ENCODE measurements at places on chromosomes 13 and 19. TPM values are rescaled to one million over a fixed set of nuclear protein-coding genes. Genes with fewer than 3 reads are reported as not detected.
A peak's percentile ranks its signal among the peaks of the same experiment; 100 is the strongest.

Gene ZNF578
- 2.3 TPM for polyA plus RNA-seq

Gene PABPC3
- 0.27 TPM for polyA plus RNA-seq

Gene ZNF547
- 2.7 TPM for polyA plus RNA-seq

Gene ANKLE1
- polyA plus RNA-seq = 0.29 TPM

Gene TNFSF9
- 0.40 TPM for polyA plus RNA-seq

Gene SELENOV
- polyA plus RNA-seq = not detected

Gene ZNF583
- polyA plus RNA-seq = 4.3 TPM

Gene SHANK1
- 2.3 TPM for polyA plus RNA-seq

DNA sequence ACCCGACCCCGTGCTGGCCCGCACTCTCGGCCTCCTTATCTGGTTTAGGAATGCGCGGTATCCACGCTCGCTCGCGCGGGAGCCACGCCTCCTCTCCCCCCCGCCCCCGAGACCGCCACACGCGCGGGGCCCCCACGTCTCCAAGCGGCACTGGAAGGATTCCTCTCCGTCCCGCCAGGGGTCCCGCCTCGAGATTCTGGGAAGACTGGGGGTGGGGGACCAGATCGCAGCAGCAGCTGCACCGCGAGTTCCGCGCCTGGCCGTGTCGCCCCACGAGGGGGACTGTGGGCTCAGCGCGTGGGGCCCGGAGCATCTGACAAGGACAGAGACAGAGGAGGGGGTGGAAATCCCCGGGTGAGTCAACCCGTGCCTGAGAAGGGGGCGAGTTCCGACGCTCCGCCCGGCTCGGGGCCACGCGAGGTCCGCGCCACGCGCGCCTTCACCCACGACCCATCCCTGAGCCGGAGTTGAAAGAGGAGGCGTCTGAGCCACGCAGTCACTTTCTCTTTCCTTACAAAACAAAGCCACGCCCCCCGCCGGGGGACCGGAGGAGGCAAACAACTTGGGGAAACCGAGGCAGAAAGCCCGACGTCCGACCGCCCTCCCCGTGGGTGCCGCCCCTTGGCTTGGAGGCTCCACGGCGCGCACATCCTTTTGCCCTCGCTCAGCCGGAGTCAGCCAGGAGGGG lies 814 bp downstream of the S1PR2 start:
- peak; percentile 66 for DNase-seq

DNA sequence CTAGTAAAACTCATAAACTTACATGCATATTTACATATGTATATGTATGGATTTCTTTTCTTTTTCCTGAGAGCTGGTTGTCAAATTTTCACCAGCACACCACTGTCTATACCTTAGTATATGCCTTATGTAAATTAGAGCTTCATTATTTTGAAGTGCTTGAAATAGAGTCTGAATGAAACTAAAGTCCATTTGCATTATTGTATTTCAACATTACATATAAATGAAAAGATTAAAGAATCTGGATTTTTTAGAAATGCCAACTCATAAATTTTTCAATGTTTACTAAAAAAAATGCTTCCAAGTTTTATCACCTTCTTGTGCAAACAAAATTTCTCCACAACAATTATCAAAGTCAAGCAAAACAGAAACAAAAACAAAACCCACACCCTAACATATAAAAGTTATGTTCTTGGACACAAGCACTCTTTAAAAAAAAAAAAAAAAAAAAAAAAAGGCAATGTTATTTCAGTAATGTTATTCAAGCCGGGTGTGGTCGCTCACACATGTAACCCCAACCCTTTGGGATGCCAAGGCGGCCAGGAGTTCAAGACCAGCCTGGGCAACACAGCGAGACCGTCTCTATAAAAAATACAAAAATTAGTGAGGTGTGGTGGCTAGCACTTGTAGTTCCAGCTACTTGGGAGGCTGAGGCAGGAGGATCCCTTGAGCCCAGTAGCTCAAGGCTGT lies 18.3 kb downstream of the MED26 start:
- no peak for DNase-seq

DNA sequence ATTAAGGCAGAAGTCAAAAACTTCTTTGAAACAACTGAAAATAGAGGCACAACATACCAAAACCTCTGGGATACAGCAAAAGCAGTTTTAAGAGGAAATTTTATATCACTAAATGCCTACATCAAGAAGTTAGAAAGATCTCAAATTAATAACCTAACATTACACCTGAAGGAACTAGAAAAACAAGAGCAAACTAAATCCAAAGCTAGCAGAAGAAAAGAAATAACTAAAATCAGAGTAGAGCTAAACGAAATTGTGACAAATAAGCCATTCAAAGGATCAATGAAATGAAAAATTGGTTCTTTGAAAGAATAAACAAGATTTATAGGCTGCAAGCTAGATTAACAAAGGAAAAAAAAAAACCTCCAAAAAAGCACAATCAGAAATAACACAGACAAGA lies 2.5 kb upstream of the GPR42 start:
- no peak for DNase-seq

- no peak for DNase-seq
These were observed 25.0 kb downstream of the HNRNPM start for GRCh38 chr19:8469613-8470368.

GRCh38 chr19:36775768-36776167 lies 3.2 kb upstream of the ZNF850 start:
- DNase-seq = no peak

- DNase-seq = peak; percentile 79
These were observed 1.4 kb downstream of the PARP4 start for GRCh38 chr13:24511019-24511815.

DNA sequence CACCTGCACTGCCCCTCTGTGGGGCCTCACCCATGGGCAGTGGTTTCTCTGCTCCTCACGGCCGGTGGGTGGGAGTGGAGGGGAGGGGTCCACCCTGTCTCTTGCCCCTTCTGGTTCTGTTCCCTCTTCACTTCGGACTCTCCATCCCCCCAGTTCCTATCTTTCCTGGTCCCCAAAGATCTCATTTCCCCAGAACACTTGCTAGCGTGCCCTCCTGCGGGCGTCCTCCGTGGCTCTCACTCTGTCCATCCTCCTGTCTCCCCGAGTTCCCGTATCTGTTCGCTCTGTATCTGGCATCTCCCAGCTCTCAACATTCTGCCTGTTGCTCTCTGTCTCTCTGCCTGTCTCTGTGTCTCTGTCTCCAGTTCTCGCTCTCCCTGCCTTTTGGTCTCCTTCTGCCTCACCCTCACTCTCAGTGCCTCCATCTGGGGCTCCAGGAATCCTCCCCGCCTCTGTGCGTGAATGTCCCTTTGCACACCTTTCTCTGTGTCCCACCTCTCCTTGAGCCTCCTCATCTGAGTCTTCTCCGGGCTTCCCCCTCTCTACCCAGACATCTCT lies 363 bp downstream of the SPIB start:
- no peak for DNase-seq

- peak; percentile 46 for DNase-seq
These were observed 505 bp downstream of the ZSWIM4 start for GRCh38 chr19:13795595-13796300.

- peak; percentile 44 for DNase-seq
These were observed 2.8 kb downstream of the RNF113B start for GRCh38 chr13:98174307-98174706.

DNA sequence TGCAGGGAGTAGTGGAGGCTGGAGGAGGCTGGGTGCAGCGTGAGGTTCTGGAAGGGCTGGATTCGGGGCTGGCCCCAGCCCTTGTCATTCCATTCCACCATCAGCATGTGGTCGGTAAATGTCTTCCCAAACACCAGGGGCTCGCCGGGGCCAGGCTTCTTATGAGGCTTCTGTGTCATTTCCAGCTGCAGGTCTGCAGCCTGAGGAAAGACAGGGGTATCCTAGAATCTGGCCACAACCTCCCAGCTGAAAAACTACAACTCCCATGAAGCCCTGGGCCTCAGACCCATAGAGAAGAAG lies 4.4 kb downstream of the BCAT2 start:
- no peak for DNase-seq

DNA sequence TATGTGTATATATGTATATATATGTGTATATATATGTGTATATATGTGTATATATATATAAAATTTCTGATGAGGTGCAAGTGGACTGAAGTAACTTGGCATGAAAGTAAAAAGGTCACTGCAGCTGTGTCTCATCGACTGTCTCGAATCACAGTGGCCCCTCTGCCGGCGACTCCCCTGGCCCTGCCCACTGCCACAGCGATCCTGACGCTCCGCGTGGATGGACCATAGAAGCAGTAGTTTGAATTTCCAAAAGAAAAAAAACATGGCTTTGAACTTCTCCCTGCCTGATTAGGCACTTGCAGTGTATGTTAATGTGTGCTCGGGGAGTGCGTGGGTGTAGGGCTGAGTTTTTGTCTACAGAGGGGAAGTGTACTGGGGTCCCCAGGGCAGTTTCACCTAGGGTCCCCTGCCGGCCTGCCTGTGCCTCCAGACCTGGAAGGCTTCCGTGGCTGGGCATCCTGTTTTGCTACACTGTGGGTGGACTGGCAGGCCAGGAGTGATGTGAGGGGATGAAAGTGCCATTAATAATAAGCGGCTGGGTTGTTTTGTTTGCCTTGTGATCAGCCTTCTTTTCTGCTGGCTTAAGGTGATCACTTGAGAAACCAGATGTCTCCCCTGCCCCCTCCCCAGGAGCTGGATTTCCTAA lies 10.8 kb downstream of the ZIC5 start:
- no peak for DNase-seq

DNA sequence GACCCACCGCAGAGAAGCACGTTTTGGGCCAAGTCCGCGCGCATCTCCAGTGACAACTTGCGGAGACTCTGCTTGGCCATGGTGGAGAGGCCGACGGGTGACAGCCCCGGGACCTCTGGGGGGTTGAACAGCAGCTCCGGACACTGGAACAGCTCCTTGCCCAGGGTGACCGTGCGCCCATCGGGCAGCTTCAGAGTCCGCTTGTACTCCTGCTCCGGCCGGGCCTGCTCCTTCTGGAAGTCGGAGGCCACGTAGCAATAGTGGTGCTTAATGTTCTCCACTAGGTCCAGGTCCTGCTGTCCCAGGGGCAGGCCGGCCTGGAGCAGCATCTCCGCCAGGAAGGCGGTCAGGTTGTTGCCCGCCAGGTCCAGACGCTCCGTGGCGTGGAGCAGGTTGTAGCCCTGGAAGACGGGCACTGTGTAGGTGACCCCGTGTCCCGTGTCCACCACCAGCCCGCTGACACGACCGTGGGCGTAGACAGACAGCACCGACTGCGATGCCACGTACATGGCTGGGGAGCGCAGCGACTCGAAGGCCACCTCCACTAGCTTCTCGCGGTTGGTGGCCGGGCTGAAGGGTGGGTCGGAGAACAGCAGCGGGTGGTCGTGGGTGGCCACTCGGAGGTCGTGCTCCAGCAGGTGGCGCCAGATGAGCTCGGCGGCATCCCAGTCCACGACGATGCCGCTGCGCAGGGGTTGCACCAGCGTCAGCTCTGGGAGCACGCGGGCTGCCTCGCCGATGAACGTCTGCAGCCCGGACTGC lies 743 bp downstream of the ACTL9 start:
- DNase-seq = no peak

- no peak for DNase-seq
These were observed 3.3 kb downstream of the LYL1 start for GRCh38 chr19:13099073-13099999.

- DNase-seq = no peak
These were observed 16.3 kb downstream of the DCUN1D2 start for GRCh38 chr13:113474179-113474578.

DNA sequence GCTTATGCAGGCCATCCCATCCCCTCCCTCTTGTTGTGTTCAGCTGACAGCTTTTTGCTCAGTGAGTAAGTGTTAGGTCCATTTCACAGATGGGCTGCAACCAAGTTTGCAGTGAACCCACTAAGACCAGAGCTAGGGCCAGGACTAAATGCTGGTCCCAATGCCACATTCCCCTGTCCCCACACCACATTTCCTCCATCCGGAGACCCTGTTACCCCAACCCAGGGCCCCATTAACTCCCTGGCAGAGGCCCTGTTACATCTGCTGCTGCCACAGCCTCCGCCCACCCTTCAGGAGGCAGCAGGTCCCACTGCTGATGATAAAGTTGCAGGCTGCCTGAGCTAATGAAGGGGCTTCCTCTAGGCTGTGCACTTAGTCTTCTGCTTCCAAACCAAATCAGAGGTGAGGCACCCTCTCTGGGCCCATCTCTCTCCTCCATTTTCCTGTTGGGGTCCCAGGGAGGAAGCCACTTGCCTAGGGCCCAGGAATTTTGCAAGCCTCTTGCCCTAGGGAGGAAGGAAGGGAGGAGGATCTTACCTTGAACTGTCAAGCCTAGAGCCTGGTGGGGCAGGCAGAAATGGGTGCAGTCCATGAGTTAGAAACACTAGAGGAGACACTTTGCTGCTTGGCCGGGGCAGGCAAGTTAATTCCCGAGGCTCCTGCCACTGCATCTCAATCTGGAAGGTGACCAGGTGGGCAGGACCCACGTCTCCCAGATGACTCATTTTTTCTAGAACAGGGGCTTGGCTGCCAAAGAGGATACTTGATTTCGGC lies 3.4 kb upstream of the USF2 start:
- no peak for DNase-seq

GRCh38 chr13:80161896-80162295 lies 179.0 kb downstream of the SPRY2 start:
- DNase-seq = no peak

GRCh38 chr19:46783670-46784069 lies 4.7 kb downstream of the SLC1A5 start:
- no peak for DNase-seq

DNA sequence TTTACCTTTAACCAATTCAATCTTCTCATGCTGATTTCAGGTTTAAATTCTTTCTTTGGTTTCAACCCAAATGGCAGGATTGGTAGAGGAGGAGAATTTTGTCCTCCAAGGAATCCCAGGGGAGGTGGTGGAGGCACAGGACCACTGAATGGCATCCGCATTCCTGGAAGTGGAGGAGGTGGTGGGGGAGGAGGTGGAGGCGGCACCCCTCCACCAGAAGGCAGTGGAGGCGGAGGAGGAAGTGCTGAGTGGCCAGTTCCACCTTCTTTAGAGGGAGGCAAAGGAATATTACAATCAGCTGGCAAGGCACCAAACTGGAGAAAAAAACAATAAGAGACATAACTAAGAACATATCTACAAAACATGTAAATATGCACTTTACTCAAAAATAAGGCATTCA lies 192.9 kb downstream of the DIAPH3 start:
- no peak for DNase-seq

- no peak for DNase-seq
These were observed 2.7 kb downstream of the PHLDB3 start for GRCh38 chr19:43501661-43502418.

GRCh38 chr19:47729799-47730520 lies 15.4 kb upstream of the NOP53 start:
- DNase-seq = no peak

GRCh38 chr19:5683177-5683886 lies 2.5 kb downstream of the HSD11B1L start:
- DNase-seq = no peak

- no peak for DNase-seq
These were observed 174.8 kb downstream of the KDM4B start for GRCh38 chr19:5143471-5144411.

GRCh38 chr13:24612726-24613125 lies 67.5 kb upstream of the ATP12A start:
- no peak for DNase-seq

- DNase-seq = no peak
These were observed 226.4 kb downstream of the SUCLA2 start for GRCh38 chr13:47774671-47774994.

Measured in fibroblast of lung (primary cell).